ENCODE measurements at places on chromosomes 13 and 19.

GRCh38 chr13:24269821-24270220, 39.6 kb upstream of the C1QTNF9 start:
- DNase-seq = no peak

DNA sequence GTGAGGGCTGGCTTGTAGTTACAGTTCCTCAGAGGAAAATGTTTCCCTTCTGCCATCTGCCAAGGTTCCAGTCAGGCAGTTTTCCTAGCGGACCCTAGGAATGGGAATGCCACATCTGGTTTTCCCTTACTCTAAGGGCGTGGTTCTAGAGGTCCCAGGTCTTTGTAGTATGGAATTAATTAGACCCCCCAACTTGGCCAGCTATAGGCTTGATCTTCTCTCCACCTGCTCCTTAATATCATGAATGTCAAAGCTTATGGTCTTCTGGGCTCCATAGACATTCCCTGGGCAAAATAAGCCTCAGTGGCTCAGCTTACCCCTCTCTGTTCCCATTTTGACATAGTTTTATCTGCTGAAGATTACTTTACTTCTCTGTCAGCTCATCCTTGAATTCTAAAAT, 70.0 kb downstream of the ZNF568 start:
- no peak for DNase-seq

GRCh38 chr13:30510091-30510490, 44.4 kb upstream of the HMGB1 start:
- DNase-seq = no peak

- no peak for DNase-seq
Measured at GRCh38 chr19:4699826-4700692, 23.6 kb downstream of the DPP9 start.

DNA sequence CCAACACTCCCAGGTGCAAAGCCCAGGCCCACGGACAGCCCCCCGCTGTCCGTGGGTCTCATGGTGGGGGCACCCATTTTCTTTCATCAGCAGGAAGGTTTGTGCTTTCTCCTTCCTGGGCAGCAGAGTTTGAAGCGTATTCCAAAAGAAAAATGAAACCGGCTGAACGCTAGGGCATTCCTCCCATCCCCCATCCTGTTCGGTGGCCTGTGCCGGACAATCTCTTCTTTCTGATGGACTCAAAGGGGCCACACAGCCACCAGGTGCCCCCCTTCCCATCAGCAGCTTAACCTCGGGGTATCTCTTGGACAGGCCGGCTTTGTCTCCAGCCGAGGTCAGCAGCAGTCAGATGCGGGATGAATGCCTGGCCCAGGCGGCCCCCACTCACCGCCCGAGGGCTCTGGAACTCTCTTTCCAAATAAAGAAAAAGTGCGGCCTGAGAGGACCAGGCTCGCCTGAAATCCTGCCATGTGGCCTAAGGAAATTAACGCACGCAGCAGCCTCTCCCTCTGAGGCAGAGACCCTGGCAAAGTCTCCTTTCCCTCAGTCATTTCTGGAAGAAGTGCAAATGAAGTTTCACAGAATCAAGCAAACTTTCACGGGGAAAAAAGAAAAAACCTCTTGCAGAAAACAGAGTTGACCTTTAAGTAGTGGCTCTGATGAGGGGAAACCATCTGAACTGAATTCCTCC, 67.8 kb downstream of the RASA3 start:
- no peak for DNase-seq

DNA sequence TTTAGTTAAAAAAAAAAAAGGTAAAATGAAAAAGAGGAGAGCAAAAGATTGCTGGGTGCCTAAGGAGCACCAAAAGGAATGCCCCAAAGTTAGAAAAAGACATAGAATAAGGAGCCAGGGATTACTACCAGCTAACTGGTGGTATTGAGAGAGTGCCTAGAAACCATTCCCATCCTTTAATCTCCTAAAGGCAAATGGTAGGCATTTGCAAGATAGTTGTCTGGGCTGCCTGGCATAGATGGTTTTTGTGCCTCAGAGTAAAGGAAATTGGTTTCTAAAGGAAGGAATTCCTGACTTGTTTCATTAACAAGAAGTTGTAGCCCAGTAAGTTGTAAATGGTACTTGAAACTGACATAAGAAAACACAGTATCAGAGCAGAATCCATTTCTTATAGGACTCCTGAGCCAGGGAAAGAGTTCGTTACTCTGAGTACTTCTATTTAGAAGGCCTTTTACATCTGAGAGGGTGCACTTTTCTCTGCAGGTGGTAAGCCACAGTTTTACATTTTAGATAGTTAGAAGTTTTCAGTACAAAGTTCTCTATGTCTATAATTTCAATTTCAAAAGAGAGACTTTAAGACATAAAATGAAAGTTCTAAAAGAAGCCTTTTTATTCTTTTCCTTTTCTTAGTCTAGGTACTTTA, 92.6 kb downstream of the OLFM4 start:
- no peak for DNase-seq

GRCh38 chr13:36108954-36109353, 22.2 kb downstream of the DCLK1 start:
- DNase-seq = no peak

Measured in activated B cell treated with CpG ODN at 0.5 μM for 24 hours (primary cell).